ENCODE measurements at places on chromosomes 16 and 17. TPM values are rescaled to one million over a fixed set of nuclear protein-coding genes. Genes with fewer than 3 reads are reported as not detected.

IL32 gene
- 5.2 TPM for total RNA-seq

TEX19 gene
- total RNA-seq, result not detected

KRTAP3-2 gene
- total RNA-seq, result not detected

EPX gene
- total RNA-seq, result not detected

CHP2 gene
- not detected for total RNA-seq

ZP2 gene
- total RNA-seq, result 0.11 TPM

MPV17L gene
- 0.09 TPM for total RNA-seq

CHST5 gene
- under 0.01 TPM for total RNA-seq

KRTAP4-4 gene
- total RNA-seq, result not detected

COX6A2 gene
- total RNA-seq, result not detected

ATP2A3 gene
- 0.09 TPM for total RNA-seq

SEZ6L2 gene
- total RNA-seq, result 0.98 TPM

TPPP3 gene
- 0.11 TPM for total RNA-seq

CDRT15 gene
- not detected for total RNA-seq
